NCI-H460 (cell line): ENCODE measurements at places on chromosomes 2 and 18. TPM values are rescaled to one million over a fixed set of nuclear protein-coding genes. Genes with fewer than 3 reads are reported as not detected.

- DNase-seq, result no peak
Observed at GRCh38 chr2:25620077-25620476, 53.3 kb downstream of the DTNB start.

DNA sequence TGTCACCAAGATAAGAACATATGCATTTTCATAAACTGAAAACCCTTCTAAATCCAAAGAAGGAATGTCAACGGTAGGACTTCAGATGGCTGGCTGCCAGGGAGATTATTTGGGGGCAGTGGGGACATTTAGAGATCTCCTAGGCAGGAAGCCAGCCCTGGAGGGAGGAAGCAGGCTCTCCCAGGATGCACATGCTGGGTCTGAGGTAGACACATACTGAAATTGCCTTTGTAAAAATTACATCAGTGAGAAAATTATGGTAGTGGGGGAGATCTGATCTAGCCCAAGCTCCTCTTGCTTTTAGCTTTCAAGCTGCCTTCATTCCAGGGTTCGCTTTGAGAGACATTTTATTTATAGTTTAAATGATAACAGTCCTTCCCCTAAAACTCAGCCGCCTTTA is 24.1 kb downstream of the MPP4 start:
- no peak for DNase-seq

DNA sequence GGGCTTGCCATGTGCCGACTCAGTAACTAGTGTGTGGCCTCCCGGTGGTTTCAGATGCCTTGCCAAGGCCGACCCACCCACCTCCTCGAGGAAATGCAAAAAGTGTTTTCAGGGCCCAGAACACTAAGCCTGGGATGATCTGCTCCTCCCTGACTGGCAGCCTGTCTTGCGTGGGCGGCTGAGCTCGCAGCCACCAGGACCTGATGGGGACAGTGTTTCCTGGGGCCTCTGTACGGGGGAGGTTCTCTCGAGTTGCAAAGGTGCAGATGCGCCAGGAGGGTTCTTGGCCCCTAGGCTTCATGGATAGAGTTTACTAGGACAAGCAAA is 85.2 kb downstream of the GLI2 start:
- DNase-seq, result no peak

DNA sequence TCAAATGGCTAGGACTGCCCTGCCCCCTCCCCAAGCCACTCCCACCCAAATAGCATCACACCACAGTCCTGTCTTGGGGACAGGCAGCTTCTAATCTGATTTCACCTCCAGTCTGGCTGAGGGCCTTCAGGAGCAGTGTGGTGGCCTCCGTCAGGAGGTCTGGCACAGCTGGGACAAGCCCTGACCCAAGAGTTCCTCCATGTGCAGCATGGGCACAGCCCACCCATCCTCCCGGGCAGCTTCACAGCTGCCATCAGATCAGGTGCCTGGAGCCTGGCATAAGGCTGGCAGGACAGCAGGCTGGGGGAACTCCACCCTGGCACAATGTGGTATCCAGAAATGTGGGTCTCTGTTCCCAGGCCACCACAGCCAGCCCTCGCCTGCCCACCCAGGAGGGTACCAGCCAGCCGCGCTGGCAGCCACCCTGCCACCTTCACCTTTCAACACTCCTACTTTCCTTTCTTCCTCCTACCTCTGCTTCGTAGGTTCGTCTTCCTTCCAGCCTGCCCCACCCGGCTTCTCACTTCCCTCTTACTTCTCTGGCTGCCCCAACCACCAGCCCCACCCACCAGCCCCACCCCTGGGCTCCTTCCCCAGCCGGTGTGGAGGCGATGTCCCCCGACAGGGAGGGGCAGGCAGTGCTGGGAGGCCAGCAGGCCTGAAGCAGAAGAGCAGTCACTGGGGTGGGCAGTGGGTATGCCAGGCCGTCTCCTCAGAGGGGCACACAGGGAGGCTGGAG is at the start of gene CAPG:
Gene CAPG (minus strand): TSS at position 522 of the 739 bp plus-strand sequence. CDS start 8,221 bp downstream, outside the sequence.
- DNase-seq, result no peak

DNA sequence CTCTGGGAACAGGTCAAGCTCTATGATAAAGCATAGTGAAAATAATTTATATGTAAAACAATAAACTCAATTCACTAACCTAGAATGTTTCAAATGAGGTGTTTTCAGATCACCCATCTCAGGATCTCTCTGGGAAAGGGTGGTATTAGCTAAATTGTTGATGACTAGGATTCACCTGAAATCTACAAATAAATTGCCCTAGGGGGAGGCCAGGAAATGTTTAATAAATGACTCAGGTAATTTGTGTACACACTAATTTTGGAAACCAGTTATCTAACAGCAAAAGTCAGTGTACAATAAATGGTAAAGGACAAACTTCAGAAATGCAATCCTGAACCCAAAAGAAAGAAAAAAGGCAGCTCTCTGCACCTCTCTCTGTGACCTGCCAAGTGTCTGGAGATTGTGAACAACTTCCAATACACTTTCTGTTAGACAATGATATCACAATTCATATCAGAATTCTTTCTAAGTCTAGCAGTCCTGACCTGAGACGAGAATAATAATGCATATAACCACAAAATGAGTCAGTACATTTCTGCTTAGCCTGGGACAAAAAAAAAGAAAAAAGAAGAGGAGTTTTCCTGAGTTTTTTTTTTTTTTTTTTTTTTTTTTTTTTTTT is 760.0 kb downstream of the EPHA4 start:
- DNase-seq, result no peak

GRCh38 chr18:72107647-72108383 is 436.3 kb downstream of the CBLN2 start:
- peak; percentile 25 for DNase-seq

GRCh38 chr2:239147376-239147775 is 253.4 kb downstream of the HDAC4 start:
- DNase-seq, result no peak

DNA sequence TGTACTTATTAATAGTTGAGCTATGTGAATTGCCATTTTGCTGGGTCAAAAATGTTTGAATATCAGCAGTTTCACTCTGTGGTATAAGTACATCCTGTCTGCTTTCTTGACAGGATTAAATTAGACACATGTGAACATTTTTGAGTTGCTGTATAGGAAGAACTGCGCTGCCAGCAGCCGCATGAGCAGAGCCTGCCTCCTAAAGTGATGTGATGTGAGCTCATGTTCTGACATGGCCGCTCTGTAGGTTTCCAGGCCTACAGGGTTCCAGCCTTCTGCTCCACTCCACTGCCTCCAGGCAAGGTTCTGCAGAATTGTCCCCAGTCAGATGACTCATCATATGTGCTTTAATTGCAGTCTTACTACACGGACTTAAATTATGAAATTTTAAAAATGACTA is 119.7 kb upstream of the NFATC1 start:
- DNase-seq, result no peak

DNA sequence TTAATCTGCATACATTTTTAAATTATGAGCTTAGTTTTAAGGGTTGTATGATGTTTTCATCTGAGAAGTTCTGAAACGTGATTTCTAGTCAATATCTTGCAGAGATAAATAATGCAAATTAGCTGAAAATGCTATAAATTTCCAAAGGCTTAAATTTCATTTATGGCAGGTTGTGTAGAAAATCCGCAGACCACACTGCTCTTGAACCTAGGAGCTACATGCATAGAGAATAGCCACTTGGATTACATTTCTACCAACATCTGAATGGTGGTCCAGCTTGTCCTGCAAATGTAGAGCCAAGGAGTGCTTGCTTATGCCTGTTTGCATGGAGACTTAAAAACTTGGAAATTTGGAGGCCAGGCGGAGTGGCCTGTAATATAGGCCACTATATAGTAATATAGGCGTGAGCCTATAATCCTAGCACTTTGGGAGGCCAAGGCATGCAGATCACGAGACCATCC is 6.8 kb downstream of the MAT2A start:
- no peak for DNase-seq

DNA sequence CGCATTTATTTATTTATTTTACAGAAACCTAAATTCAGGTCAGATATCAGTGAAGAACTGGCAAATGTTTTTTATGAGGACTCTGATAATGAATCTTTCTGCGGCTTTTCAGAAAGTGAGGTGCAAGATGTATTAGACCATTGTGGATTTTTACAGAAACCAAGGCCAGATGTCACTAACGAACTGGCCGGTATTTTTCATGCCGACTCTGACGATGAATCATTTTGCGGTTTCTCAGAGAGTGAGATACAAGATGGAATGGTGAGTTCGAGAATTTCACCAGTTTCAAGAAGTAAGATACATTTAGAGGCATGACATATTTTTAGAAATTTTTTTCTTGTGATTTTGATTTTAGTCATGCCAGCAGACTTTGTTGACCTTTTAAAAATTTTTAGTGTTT is 4.6 kb downstream of the CDCA7 start:
- DNase-seq, result no peak

DNA sequence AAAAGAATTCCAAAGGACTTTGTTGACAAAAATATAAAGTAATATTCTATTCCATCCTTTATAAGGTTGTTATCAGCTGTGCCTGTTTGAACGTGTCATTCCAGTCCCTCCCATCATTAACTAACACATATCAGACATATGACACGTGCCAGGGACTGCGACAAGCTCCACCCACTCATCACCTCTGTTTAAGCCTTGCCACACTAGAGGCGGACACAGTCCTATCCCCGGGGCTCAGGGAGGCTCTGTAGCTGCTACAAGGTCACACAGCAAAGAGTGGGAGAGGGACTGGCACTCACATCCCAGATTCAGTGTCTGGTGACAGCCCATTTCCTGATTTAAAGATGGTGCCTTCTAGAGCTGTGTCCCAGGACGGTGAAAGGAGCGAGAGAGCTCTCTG is 30.0 kb downstream of the TBC1D8 start:
- DNase-seq, result no peak

DNA sequence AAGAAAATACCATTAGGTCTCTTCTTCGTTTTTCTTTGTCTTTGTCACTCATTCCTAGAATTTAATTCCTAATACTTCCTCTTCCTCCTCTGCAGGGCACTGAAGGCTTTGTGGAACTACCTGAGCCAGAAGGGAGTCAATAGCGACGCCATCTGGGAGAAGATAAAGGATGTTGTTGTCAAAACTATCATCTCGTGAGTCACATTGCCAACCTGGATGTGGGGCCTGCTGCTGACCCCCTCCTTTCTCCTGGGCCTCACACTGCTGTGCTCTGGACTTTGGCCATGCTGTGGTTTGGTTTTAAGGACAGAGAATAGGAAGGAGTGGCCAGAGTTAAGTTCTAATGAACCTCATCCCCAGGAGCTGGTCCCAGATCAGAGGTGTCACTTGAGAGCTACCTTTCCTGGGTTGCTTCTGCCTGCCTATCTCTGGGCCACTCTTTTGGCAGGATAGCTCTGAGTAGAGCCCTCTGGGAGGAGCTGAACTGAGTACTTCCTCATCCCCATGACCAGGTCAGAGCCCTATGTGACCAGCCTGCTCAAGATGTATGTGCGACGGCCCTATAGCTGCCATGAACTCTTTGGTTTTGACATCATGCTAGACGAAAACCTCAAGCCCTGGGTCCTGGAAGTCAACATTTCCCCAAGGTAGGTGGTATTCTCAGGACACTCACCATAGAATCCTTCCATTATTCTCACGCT is 33.1 kb upstream of the CYP27A1 start:
- DNase-seq, result no peak

DNA sequence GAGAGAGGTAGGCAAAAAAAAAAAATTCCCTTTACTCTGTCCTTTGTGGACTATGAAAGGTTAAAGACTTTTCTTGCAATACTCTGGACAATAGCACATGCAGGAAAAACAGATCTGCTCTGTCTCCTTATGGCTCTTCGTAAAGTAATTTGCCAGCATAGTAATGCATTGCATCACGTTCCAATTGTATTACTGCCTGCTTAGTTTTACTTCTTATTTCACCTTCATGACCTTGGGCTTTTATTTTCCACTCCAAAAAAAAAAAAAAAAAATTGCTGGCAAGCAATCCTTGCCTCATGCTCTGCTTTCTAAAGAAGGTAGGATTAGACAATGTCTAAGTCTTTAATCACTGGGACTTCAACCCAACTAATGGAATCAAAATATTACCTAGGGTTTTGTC is 1802.7 kb downstream of the SUCLG1 start:
- DNase-seq, result no peak

DNA sequence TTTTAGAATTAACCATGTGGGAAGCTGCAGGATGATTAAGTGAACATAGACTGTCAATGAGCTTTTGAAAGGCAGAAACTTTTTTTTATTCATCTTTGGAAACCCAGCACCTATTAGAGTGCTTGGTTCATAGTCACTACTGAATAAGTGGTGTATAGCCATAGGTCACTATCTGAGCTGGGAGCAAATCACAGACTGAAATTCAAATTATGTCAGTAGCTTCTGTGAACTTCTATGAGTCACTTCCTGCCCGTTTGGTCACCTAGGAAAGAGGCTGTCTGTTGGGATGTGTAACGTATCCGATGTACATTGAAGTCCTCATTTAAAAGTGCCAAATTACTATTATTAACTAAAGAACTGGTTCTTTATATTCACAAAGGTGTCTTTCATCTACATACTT is 20.5 kb upstream of the SLC40A1 start:
- no peak for DNase-seq

DNA sequence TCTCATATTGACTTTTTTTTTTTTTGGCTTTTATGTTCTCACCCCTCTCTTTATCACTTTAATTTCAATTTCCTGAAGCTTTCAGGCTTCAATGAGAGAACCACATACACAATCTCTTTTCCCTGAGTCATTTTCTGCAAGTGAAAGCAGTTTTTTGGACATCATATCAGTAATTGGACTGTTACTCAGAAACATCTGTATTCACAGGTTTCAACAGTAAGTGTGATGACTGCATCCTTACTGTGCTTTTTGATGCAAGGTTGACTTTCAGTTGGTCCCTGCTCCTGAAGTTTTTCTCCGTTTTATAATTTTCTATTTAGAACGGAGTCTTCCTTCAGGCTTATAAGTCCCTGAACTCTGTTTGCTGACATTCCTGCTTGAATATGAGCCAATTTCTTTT is 70.5 kb upstream of the CCBE1 start:
- no peak for DNase-seq

DNA sequence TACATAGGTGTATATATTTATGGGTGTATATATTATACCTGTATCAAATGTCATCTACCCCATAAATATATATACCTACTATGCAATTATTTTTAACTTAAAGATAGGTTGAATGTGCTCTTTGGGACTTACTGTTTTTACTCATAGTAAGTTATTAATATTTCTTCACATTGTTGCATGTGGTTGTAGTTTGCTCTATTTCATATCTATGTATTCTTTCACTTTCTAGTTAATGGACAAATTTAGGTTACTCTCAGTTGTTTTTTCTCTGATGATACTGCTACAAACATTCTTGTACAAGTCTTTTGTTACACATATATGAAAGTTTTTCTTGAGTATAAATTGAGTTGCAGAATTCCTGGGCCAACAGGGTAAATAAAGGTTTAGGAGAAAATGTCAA is 601.8 kb upstream of the ID2 start:
- no peak for DNase-seq

GRCh38 chr2:190582736-190583506 is 48.4 kb upstream of the NEMP2 start:
- no peak for DNase-seq

GRCh38 chr2:8049176-8049575 is 632.7 kb upstream of the ID2 start:
- no peak for DNase-seq

CYP27C1 gene
- not detected in 2 replicates for total RNA-seq

ZNF532 gene
- total RNA-seq, result 4.0 and 6.1 TPM in 2 replicates

CXCR4 gene
- total RNA-seq, result 0.12 TPM in 1 of 2 replicates, not detected in the other

MTHFD2 gene
- total RNA-seq, result 893 and 898 TPM in 2 replicates

ARL4C gene
- 0.69 and 1.2 TPM in 2 replicates for total RNA-seq

GALR1 gene
- not detected in 2 replicates for total RNA-seq
